ENCODE measurements at places on chromosomes 1 and 21.

GRCh38 chr21:44000360-44000759 is 11.7 kb upstream of the TRAPPC10 start:
- DNase-seq, result no peak

DNA sequence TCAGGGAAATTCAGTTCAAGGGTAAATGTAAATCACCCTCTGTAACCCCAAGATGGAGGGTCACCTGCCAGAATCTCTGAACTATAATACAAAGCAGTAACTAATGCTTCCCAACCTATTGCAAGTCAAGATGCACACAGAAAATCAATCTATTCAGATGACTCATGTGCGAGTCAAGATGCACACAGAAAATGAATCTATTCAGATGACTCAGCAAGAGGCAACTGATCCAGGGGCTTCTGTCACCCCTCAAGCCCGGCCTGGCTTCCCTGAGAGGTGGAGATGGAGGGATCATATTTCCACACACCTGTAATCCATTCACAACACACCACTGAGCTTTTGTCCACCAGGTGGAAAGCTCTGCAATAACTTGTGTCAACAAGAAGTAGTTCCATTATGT is 17.4 kb upstream of the HIVEP3 start:
- no peak for DNase-seq

GRCh38 chr1:232012773-232013386 is 386.3 kb downstream of the DISC1 start:
- no peak for DNase-seq

DNA sequence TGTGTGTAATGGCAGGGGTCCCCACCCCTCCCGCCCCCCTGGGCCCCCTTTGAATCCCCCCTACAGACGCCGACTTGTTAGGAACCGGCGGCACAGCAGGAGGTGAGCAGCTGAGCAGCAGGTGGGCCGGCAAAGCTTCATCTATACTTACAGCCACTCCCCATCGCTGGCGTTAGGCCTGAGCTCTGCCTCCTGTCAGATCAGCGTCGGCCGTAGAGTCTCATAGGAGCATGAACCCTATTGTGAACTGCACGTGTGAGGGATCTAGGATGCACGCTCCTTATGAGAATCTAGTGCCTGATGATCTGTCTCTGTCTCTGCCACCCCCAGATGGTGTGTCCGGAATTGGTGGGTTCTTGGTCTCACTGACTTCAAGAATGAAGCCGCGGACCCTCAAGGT is 14.9 kb upstream of the VPS26C start:
- DNase-seq, result no peak

DNA sequence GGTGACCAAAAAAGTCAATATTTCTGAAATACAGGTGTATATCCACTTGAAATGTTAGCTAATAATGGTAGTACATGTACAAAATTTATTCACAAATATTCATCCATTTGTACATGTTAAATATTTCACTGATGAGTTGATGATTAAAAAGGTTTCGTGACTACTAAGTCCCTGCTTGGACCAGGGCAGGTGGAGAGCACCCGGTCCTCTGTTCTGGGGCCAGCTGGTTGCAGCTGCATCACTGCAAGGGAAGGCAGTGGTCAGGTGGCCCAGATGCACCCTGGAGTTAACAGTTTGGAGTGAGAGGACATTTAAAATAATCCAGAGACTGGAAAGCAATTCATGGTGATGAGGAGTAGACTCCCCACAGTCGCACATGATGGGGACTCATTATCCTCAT is 141.2 kb downstream of the ZBTB18 start:
- DNase-seq, result no peak

DNA sequence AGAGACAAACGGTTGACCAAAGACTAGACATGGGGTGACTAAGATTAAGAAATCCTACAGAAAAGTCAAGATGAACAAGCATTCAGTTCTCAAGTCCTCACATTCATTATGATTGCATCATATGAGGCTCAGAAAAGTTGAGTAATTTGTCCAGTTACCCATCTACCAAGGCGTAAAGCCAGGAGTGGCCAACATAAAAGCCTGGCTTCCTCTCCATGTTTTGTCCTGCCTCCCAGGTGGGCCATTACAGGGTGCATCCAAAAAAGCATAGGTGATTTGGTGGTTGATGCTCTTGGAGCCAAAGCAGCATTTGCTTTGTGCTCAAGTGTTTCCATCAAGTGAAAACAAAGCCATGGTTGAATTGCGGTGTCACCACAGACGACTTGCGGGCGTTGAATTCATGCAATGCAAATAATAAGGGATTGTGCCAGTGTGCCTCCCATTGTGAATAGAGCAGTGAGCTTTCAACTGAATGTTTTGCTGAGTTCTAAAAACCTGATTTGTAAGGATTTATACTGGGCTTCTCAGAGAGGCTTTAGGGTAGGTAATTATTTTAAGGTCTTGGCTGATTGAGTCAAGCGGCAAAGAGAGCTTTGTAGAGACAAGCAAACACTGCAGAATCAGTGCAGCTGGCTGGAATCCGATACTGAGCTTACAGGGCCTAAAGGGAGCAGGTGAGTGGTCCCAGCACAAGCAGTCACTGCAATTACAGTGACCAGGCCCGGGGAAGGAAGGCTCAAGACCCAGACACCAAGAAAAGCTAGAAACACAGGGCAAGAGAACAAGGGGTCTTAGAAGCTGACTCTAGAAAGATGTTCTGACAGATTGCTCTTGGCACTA is 54.1 kb downstream of the KCNJ15 start:
- no peak for DNase-seq

DNA sequence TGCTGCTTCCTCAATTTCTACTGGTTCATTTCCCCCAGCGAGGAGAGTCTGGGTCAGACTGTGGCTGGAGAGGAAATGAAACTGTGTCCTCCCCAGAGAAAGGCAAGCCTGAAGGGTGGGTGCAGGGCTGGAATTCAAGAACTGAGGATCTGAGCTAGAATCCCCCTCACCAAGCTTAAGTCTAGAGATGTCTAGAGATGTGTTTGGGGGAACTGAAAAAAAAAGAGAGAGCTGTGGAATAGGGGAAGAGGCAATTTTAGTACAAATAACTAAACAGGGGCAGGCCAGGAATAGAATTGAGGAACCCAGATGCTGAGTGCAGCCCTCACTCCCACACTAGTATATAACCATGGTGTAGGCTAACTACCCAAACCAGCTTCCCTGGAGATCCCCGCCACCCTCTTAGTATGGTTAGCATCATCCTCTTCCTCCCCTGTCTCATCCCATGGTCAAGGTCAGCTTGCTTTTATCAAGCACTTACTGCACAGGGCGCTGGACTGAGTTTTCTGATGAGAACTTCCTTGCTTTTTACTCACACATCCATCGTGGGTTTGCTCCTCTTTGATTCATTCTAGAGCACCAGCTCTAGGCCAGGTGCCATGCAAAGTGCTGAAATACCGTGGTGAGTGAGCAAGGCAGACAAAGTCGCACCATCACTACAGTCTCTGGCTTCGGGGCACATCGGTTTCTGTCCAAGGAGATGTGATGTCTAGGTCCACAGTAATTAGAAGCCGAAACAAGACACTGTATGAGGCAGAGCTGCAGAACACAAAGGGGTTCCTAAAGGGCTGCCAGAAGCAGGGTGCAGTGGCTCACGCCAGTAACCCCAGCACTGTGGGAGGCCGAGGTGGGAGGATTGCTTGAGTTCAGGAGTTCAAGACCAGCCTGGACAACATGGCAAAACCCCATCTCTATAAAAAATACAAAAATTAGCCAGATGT is 112.9 kb upstream of the IPO9 start:
- no peak for DNase-seq

- peak; percentile 65 for DNase-seq
These were observed 20.6 kb downstream of the MTHFR start for GRCh38 chr1:11784993-11785769.

DNA sequence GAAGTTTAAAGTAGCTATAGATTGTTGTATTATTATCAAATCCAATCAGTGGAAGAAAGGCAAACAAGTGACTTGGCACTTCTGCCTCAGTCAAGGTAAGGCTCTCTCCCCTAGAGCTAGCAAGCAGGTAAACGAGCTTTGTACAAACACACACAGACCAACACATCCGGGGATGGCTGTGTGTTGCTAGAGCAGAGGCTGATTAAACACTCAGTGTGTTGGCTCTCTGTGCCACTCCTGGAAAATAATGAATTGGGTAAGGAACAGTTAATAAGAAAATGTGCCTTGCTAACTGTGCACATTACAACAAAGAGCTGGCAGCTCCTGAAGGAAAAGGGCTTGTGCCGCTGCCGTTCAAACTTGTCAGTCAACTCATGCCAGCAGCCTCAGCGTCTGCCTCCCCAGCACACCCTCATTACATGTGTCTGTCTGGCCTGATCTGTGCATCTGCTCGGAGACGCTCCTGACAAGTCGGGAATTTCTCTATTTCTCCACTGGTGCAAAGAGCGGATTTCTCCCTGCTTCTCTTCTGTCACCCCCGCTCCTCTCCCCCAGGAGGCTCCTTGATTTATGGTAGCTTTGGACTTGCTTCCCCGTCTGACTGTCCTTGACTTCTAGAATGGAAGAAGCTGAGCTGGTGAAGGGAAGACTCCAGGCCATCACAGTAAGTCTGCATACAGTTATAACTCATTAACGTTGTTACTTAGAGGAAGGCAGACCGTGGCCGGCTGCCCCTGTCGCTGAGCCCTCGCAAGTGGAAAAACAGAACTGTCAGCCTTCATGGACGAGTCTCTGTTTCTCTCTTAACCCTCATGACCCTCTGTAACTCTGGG is at the start of gene PALMD:
Gene PALMD, plus strand, starts transcription at position 415 of the 833 bp plus-strand sequence. Its CDS starts 205 bp downstream, at position 620.
- peak; percentile 10 for DNase-seq

- no peak for DNase-seq
These were observed 73.2 kb downstream of the TRIM33 start for GRCh38 chr1:114437812-114438211.

GRCh38 chr1:1684031-1684681 is 8.4 kb downstream of the SLC35E2B start:
- no peak for DNase-seq

DNA sequence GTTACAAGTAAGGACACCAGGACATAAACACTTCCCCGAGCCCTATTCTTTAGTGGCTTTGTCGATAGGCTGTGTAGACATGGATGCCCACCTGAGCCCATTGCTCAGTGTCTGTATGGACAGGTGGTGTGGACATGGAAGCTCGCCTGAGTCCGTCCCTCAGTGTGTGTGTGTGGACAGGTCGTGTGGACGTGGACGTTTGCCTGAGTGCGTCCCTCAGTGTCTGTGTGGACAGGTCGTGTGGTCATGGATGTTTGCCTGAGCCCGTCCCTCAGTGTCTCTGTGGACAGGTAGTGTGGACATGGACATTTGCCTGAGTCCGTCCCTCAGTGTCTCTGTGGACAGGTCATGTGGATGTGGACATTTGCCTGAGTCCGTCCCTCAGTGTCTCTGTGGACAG is 38.7 kb upstream of the COL6A2 start:
- no peak for DNase-seq

DNA sequence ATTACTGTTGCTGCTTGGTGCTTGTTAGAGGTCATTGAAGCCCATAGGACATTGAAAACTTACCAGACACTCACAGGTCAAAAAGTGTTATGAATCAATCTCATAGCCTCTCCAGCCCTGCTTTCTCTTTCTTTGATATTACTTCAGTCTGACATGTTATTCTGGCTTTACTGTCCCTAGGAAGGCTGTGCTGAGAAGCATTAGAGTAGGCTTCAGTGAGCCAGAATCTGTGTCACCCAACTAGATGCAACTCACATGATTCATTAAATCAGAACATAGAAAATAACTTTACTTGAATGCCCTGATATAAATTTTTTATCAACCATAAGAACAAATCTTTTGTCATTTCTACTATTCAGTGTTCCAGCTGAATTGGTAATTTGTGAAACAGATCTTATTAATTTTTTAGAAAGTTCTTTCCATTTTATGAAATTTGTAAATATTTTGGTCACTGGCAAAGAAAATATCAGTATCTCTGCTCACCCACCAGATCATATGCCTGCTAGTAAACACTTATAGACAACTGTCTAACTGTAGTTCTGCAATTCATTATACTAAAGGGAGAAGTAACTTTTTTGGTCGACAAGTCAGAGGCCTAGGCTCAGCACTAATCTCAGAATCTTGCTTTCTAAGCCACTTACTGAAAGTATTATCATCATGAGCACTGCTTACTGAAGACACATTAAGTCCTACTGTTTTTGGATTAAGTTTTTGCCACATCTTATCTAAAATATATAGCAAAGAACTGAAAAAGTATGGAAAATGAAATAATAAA is 48.2 kb downstream of the RPAP2 start:
- DNase-seq, result no peak

- no peak for DNase-seq
These were observed 3.0 kb downstream of the DMRTB1 start for GRCh38 chr1:53462193-53462592.

- no peak for DNase-seq
These were observed 469.8 kb upstream of the OLFM3 start for GRCh38 chr1:102466487-102466886.

DNA sequence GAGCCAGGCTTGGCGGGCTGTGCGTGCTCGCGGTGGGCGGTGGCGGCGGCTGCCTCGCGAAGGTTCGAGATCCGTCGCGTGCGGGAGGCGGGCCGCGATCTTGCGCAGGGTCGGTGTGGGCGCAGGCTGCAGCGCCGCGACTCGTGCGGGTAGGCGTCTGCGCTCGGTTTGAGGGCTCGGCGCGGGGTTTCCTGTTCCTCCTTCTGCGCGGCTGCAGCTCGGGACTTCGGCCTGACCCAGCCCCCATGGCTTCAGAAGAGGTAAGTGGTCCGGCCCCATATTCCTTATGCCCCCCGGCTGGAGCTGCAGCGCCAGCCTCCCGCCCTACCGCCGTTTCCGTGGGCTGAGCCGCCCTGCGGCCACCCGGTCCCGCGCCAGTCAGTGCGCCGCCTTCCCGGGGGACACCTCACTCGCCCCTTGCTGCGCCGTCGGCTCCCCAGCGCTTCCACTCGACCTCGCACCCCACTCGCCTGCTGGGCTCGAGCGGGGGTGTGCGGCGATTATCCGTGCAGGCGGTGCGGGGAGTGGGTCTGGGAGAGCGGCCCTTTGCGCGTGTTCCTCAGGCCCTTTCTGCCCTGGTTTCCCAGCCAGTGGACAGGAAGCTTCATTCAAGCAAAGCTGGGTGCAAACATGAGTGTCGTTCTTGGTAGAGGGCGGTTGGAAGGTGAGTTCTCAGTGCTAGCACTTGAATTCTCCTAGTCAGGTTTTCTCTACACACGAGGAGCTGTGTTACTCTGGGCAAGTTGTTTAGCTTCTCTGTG is at the start of gene CACYBP:
Gene CACYBP, plus strand, starts transcription at position 12 of the 761 bp plus-strand sequence. Its CDS starts 234 bp downstream, at position 246.
- DNase-seq, result no peak

DNA sequence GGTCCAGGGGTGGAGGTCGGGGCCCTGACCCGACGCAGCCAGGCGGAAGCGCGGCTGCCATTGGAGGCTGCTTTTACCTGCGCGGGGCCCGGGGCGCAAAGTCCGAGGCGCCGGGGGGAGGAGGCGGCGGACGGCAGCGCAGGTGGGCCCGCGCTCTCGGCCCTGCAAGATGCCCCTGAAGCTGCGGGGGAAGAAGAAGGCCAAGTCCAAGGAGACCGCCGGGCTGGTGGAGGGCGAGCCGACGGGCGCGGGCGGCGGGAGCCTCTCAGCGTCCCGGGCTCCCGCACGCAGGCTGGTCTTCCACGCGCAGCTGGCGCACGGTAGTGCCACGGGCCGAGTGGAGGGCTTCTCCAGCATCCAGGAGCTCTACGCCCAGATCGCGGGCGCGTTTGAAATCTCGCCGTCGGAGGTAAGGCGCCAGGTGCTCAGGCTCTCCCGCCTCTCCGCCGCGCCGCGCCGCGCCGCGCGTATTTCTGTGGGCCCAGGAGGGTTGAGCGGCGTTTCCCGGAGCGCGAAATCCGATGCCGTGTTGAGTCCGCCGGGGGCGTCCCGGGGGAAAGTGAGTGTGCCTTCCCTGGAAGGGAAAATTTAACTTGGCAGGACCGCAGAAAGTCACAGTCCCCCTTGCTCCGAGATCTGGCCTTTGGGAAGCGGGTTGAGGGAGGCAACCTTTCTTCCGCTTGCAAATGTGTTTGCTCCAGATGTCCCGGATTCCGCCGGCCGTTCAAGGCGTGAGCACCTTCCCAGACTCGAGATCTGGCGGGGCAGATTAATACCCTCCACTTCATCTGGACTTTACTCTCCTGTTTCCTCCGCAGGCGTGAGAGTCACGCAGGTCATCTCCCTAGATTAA is at the start of gene GIPC2:
Gene GIPC2, plus strand, starts transcription at position 41 of the 853 bp plus-strand sequence. Its CDS starts 129 bp downstream, at position 170.
- no peak for DNase-seq
